ENCODE measurements at places on chromosomes 5 and 9.

DNA sequence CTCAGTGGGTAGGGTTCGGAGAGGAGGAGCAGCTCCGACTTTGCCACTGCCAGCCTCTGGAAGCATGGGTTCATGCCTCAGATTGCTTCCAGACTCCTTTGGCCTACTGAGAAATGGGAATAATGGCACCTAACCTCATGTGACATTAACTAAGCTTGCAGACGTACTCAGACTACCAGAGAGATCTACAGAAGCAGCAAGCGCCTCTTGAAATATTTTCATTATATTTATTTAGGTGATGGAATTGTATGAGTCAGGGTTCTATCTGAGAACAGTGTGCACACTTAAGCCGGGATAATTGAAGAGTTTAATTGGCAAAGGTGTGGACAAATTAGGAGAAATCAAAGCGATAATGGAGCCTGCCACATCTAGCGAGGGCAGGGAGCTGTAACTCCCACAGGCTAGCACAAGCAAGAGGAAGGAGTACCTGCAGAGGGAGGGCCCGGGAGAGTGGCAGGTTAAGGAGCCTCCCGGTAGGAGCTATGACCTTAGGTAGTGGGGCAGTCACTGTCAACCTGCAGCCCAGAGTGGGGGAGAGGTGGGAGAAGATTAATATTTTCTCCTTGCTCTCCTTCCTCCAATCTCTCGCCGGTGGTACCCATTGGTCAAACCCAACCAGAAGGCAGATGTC lies 12.2 kb upstream of the PDZD2 start:
- DNase-seq = no peak

DNA sequence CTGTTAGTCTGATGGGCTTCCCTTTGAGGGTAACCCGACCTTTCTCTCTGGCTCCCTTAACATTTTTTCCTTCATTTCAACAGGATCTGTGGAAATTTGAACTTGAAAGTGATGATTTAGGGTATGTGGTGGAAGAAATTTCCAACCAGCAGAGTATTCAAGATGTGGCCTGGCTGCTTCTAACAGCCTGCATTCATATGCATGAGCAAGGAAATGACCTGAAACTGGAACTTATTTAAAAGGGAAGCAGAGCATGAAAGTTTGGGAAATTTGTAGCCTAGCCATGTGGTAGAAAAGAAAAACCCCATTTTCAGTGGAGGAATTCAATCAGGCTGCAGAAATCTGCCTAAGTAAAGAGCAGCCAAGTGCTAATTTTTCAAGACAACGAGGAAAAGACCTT lies 41.7 kb downstream of the UNC13B start:
- DNase-seq = no peak

DNA sequence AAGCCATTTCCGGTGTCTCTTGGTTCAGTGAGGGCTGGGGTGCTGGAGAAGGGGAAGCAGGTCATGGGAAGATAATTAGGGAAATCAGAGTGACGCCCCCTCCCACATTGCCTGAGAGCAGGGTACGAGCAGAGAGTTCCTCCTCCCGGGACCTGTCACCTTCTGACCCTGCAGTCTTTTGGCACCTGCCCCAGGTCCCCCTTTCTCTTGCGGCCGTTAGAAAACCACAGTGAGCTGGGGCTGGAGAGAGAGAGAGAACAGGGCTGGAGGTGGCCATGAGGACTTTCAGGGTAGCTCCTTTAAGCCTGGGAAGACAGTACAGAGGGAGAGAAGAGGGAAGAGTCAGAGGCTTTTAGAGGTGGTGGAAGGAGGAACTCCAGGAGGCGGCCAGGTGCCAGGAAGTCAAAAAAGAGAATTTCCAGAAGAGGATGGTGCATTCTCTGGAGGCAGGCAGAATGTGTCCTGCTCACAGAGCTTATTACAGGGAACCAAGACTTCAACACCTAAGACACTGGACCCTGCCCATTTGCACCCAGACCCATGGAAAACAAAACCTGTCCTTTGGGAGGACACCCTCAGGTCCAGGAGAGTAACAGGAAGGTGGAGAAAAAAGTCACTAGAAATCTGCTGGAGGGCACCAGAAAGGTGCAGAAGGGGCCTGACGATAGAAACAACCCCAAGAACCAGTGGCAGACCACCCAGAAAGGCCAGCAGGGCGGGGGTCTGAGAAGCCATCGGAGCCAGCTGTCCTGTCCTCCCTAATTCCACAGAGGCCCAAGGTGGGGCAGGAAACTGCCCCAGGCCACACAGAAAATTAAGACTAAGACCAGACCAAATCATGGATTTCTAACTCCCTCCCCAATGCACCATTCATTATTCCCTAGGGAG lies 6.5 kb upstream of the ACSL6 start:
- DNase-seq = no peak

DNA sequence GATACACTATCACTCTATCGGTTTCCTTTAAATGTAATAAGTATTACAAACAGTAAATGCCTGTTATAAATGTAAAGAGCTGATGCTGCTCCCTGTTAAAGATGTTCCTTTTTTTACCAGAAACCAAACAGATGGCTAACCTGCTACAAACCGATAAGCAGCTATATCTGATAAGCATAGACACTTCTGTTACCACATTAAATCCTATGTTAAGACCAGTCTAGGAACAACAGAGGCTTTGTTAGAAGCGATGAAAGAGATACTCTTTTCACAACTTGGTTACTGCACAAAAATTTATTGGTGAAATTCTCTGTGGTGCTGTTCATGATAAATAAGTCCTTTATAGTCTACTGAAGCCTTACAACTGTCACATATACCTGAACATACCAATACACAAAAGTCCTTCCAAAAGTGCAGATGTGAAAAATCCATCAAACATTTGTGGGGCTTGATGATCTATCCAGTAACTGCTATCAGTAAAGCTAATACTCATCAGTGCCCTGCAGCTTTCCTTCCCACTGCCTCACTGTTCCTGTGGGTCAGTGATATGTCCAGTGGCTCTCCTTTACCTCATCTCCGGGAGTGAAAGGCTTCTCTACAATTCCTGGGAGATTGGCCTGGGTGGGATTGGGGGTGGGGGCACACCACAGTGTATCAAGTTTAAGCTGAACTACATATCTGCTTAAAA lies 25.8 kb upstream of the PRXL2C start:
- DNase-seq = no peak

GRCh38 chr5:59629561-59629960 lies 264.0 kb downstream of the PDE4D start:
- DNase-seq = no peak

GRCh38 chr9:77961541-77961940 lies 70.1 kb downstream of the GNAQ start:
- no peak for DNase-seq

GRCh38 chr9:32395510-32396216 lies 11.2 kb downstream of the ACO1 start:
- no peak for DNase-seq

DNA sequence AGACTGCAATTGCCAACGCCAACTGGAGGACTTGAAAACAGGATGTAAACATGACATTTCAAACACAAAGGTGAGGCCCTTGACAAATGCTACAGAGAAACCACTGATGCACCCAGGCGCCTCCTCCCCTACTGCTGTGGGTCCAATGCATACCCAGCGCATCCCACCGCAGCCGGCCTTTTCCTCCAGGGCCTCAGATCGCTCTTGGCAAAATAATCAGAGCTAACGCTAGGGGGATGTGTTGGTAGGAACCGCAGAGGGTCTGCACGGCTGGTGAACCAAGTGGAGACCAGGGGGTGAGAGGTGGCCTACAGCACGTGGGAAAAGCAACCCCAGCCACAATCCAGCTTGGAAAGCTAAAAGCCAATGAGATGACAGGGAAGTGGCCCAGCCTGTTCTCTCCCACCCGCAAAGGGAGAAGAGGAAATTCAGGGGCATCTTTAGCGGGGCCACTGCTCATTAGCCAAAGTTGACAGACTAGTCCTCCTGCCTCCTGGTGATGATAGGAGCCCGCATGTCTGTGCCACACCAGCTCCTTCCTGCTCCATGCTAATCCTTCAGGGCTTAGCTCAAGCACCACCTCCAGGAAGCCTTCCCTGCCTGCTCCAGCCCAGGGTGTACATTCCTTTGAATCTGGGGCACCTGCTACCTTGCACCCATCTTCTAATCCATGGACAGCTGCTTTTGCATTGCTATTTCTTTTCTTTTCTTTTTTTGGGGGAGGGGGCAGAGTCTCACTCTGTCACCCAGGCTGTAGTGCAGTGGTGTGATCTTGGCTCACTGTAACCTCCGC lies 5.9 kb downstream of the FAM163B start:
- no peak for DNase-seq

- no peak for DNase-seq
Observed at GRCh38 chr5:130708754-130709153, 456.3 kb downstream of the HINT1 start.

GRCh38 chr9:108219664-108220063 lies 636.1 kb downstream of the ACTL7B start:
- no peak for DNase-seq

DNA sequence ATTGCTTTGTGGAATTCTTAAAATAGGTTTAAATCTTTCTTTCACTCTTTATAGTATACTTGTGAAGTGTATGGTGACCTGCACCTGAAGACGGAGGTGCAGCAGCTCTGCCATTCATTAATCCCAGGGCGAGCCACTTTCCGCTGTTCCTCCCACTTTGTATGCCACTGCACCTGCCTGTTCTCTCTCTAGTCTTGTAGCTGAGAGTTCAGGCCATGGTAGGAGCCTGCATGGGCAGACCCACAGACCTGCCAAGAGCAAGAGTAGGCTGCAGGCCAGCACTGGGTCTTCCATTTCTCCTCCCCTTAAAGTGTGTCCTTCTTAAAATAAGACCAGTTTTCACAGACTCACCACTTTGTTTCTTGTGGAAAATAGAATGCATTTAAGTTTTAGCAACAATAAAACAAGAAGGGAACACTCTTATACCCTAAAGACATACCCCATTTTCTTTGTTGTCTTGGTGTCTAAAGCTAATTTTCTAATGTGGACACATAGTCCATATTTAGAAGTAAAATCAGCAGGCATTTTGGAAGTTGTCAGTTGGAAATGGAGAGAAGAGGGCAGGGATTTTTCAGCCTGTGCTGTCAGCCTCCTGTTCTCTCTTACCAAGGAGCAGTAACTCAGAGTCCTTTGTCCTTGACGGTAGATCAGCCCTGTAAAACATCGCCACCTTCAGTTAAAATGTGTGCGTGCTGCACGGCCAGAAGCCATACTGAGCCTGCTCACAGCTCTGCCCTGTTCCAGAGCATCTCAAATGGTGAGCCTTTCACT lies 103.2 kb downstream of the SNCAIP start:
- DNase-seq = no peak

DNA sequence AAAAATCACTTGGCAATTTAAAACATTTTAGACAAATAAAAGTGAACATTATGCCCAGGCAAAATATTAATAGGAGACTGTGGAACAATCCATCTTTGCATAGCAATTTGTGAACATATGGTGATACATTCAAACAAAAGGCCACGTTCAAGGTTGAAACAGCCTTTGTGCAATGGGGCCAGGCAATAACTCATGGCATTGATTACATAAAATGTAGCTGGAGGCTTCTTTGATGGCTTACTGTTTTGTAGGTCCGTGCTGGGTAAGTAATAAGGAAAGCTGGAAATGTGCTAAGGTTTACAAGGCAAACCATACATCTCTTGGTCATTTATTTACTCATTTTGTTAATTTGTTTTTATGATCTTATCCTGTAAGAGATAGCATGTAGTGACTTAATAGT lies 651.8 kb downstream of the KCTD16 start:
- DNase-seq = no peak

GRCh38 chr5:133846478-133847226 lies 121.8 kb downstream of the C5orf15 start:
- DNase-seq = no peak

- DNase-seq = no peak
Observed at GRCh38 chr5:146306838-146307237, 31.8 kb upstream of the POU4F3 start.

GRCh38 chr9:137643921-137644320 lies 25.1 kb downstream of the EHMT1 start:
- no peak for DNase-seq

- no peak for DNase-seq
Observed at GRCh38 chr9:130196643-130197042, 24.4 kb downstream of the NCS1 start.

DNA sequence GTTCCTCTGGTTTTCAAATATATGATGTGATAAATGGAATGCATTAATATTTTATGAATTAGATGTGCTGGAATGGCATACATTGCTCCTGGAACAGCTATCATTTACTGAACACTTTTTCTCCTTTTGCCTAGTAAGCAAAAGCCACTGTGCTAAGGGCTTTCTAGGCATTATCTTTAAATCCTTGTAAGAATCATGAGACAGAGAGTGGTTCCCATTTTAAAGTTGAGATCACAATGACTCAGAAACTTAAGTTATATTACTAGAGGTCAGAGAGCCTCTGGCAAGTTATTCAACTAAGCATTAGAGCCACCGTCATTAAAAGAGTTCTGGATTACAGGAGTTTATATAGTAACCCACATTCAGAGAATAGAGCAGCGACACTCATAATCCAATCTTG lies 26.7 kb upstream of the FSD1L start:
- no peak for DNase-seq

DNA sequence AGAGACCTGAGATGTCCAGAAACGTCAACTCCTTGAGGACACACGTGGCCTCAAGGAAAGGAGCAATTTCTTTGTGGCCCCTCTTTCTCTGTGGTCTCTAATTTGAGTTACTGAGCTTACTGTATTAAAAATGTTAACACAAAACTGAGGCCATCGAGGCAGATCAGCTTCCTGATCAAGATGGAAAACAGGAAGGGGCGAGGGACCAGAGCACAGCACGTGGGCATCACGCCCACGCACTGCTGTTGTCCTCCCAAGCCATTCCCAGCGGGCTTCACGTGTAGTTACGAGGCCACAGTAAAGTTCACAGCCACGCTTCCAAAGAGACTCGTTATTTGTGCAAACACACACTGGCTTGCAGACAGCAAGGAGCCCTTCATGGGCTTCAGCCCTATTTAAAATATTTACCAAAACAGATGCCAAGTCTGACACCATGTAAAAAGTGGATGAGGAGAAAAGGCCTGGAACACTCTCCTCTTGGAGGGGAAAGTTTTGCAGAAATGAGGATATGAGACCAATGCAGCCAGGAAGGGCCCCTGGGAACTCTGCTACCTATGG lies 149.5 kb downstream of the ROR2 start:
- DNase-seq = no peak

GRCh38 chr5:55533521-55534435 lies 986 bp downstream of the PLPP1 start:
- no peak for DNase-seq

GRCh38 chr9:80690349-80690939 lies 998.9 kb downstream of the TLE1 start:
- DNase-seq = no peak

DNA sequence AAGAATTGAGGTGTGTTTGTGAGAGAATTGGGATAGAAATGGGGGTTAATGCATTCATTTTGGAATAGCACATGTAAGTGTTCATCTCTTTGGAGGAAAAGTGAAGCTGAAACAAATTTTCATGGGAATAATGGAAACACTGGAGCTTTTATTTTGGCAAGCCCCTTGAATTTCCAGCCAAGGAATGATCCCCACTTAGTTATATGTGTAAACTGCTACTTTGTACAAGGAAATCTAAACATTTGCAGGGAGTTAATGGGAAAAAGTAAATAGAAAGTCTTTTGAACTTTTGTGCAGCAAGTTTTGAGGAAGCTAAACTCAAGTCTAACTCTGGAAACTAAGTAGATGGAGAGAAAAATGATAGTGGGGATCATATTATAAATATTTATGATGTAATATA lies 44.1 kb downstream of the CAMK4 start:
- DNase-seq = no peak

GRCh38 chr9:114086009-114086408 lies 7.9 kb upstream of the AMBP start:
- DNase-seq = no peak

All from stimulated activated CD4-positive, alpha-beta T cell treated with anti-CD3 and anti-CD28 coated beads, Interleukin-1b, Interleukin-23, amount 100 ng/mL, for 24 hours (primary cell).